Thoracic aorta (tissue), 2 donors: ENCODE measurements at places on chromosomes 6 and 20. TPM values are rescaled to one million over a fixed set of nuclear protein-coding genes. Genes with fewer than 3 reads are reported as not detected.

- no peaks in the 10 kb centered on the region for H3K36me3 ChIP-seq
- H3K27ac ChIP-seq = peak overlapping the region; percentile 66
- peak overlapping the region; percentile 89 for H3K4me3 ChIP-seq
These were observed 26.1 kb downstream of the HLA-F start for GRCh38 chr6:29749308-29749662.

DNA sequence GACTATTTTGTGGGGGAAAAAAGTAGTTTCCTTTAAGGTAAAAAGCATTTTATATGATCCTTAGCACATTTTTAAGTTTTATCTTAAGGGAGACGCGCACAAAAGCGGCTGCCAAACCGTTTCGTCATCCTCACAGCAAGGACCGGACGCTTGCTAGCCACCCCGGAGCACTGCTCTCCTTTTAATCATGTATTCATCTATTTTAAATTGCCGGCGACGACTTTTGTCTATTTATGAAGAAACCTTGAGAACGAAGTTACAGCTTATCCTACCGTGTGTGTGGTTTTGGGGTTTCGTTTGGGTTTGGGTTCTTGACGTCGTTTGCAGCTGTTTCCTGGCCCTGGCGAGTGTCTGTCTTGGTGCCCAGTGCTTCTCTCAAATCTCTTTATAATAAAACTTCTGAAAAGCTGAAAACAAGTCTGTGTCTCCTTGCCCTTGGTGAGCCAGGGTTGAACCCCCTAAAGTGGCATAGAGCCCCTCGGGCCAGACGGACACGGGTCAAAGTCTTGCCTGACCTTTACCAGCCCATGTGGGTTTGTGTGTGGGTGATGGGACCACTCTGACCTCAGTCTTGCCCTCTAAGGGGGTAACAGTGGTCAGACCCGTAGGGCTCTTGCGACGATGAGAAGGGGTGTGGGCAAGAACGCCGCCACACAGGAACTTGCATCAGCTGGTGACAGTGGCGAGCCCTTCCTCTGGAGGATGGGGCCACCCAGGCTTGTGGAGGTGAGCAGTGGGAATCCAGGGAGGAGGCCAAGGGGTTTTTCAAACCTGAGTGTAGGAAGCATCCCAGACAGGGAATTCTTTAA is 117.6 kb downstream of the JPH2 start:
- H3K27me3 ChIP-seq = no peaks in the 10 kb centered on the region
- no peak overlapping the region for H3K27ac ChIP-seq
- H3K4me3 ChIP-seq = no peak overlapping the region
- H3K4me1 ChIP-seq = peaks cover 8% of the 10 kb centered on the region

- no peaks in the 10 kb centered on the region for H3K36me3 ChIP-seq
- H3K27me3 ChIP-seq = no peaks in the 10 kb centered on the region
- no peaks in the 10 kb centered on the region for H3K4me1 ChIP-seq
- no peak overlapping the region for H3K4me3 ChIP-seq
- H3K27ac ChIP-seq = no peak overlapping the region
These were observed 138.1 kb upstream of the SLC24A3 start for GRCh38 chr20:19074356-19074755.

- no peak overlapping the region for H3K4me3 ChIP-seq
- H3K36me3 ChIP-seq = no peaks in the 10 kb centered on the region
- H3K27me3 ChIP-seq = no peaks in the 10 kb centered on the region
- no peaks in the 10 kb centered on the region for H3K4me1 ChIP-seq
- no peak overlapping the region for H3K27ac ChIP-seq
These were observed 182.9 kb downstream of the LY86 start for GRCh38 chr6:6771224-6771945.

DNA sequence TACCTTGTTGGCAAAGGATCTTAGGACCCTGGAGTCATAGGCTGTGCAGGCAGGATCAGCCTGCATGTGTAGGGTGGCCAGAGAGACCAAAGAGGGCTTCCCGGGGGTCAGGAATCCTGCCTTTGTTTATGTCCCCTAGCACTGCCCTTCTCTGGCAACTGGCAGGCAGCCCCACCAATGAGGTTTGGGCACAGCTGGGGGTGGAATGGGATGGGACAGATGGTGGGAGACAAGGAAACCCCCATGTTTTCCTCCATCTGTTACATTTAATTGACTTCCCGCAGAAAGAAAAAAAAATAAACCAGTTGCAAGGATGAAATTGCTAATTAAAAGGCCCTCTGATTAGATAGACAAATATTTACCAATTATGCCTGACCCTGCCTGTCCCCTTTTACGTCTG is 27.6 kb downstream of the CD40 start:
- DNase-seq = no peak
- no peaks in the 10 kb centered on the region for H3K27me3 ChIP-seq
- no peak overlapping the region for H3K4me3 ChIP-seq

- DNase-seq = no peak
- H3K36me3 ChIP-seq = no peaks in the 10 kb centered on the region
- no peaks in the 10 kb centered on the region for H3K4me1 ChIP-seq
- no peak overlapping the region for H3K4me3 ChIP-seq
- no peak overlapping the region for H3K27ac ChIP-seq
- H3K27me3 ChIP-seq = no peaks in the 10 kb centered on the region
These were observed 92.6 kb upstream of the AGPAT4 start for GRCh38 chr6:161366301-161366923.

GRCh38 chr6:14193524-14193923 is 76.0 kb downstream of the CD83 start:
- no peak for DNase-seq
- H3K4me3 ChIP-seq = no peak overlapping the region
- no peaks in the 10 kb centered on the region for H3K4me1 ChIP-seq
- H3K27me3 ChIP-seq = no peaks in the 10 kb centered on the region
- no peak overlapping the region for H3K27ac ChIP-seq
- H3K36me3 ChIP-seq = no peaks in the 10 kb centered on the region

- H3K4me3 ChIP-seq = no peak overlapping the region
- H3K27ac ChIP-seq = no peak overlapping the region
- no peak for DNase-seq
- H3K4me1 ChIP-seq = peaks cover 14% of the 10 kb centered on the region
- H3K27me3 ChIP-seq = no peaks in the 10 kb centered on the region
- no peaks in the 10 kb centered on the region for H3K36me3 ChIP-seq
These were observed 203.3 kb downstream of the BCAS1 start for GRCh38 chr20:53866794-53867740.

GRCh38 chr20:8228315-8228714 is 96.2 kb downstream of the PLCB1 start:
- no peaks in the 10 kb centered on the region for H3K36me3 ChIP-seq
- no peaks in the 10 kb centered on the region for H3K27me3 ChIP-seq
- no peak overlapping the region for H3K4me3 ChIP-seq
- no peak for DNase-seq
- H3K4me1 ChIP-seq = no peaks in the 10 kb centered on the region

DNA sequence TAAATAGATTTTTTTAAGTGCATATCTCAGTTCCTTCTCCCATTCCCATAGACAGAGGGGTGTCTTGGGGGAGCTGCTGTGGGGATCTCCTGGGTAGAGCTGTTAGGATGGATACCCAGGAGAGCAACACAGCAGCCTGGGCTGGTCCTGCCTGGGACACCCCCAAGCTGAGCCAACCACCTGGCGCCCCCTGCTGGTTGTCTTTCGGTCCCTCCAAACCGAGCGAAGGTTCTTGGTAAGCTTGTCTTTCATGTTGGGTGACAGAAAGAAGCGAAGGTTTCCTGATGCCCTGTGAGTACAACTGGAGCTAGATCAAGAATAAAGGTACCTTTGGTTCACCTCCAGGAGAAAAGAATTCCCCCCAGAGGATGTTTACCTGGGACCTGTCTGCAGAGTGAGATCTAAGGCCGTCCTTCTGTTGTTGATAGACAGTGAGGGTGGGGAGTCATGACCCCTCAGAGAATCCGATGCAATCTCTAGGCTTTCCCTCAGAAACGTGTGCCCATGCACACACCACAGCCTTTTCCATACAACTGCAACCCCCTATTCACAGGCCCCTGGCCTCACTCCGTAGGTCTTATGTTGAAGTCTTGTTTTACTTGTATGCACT is 50.8 kb downstream of the SNX9 start:
- no peaks in the 10 kb centered on the region for H3K4me1 ChIP-seq
- H3K27me3 ChIP-seq = no peaks in the 10 kb centered on the region
- no peak overlapping the region for H3K27ac ChIP-seq
- no peak overlapping the region for H3K4me3 ChIP-seq
- no peak for DNase-seq

DNA sequence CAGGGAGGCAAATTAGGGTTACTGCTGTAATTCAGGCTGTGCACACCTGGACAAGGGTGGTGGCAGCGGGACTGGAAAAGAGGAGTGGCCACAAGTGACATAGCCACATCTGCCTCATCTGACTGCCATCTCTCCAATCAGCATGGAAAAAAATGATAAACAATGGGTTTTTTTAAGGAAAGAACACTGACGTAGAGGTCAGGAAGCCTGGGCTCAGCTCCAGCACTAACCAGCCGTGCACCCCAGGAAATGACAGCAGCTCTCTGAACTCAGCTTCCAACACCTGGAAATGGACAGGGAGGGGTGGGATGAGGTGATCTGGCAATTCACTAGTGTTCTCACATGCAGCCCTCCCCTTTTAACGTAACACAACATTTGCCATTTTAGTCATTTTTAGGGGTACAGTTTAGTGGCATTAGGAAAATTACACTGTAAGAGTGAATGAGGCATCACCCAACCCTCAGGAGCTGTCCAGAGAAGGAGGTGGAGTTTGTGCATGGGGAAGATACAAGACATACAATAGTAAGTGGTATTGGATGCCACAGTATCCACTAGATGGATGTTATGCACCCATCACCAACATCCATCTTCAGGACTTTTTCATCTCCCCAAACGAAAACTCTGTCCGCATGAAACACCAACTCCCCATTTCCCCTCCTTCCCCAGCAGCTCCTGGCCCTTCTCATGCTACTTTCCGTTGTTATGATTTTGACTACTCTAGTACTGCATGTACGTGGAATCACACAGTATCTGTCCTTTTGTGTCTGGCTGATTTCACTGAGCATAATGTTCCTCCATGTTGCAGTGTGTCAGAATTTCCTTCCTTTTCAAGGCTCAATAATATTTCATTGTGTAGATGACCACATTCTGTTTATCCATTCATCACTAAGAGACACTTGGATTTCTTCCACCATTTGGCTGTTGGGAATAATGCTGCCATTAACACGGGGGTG is 215.5 kb upstream of the ECI2 start:
- H3K4me3 ChIP-seq = no peak overlapping the region
- H3K36me3 ChIP-seq = no peaks in the 10 kb centered on the region
- peak overlapping the region; percentile 52 for H3K27ac ChIP-seq
- H3K4me1 ChIP-seq = peaks cover 5% of the 10 kb centered on the region
- no peaks in the 10 kb centered on the region for H3K27me3 ChIP-seq

GRCh38 chr6:53567701-53568100 is 22.8 kb upstream of the GCLC start:
- H3K27ac ChIP-seq = no peak overlapping the region
- no peak overlapping the region for H3K4me3 ChIP-seq
- no peaks in the 10 kb centered on the region for H3K4me1 ChIP-seq
- no peak for DNase-seq

- no peak for DNase-seq
- no peak overlapping the region for H3K4me3 ChIP-seq
- no peak overlapping the region for H3K27ac ChIP-seq
- no peaks in the 10 kb centered on the region for H3K27me3 ChIP-seq
These were observed 12.1 kb upstream of the AHCY start for GRCh38 chr20:34315236-34315635.

- no peaks in the 10 kb centered on the region for H3K4me1 ChIP-seq
- no peak overlapping the region for H3K4me3 ChIP-seq
- no peak overlapping the region for H3K27ac ChIP-seq
- no peak for DNase-seq
- H3K36me3 ChIP-seq = no peaks in the 10 kb centered on the region
These were observed 30.2 kb downstream of the SULF2 start for GRCh38 chr20:47754946-47755652.

DNA sequence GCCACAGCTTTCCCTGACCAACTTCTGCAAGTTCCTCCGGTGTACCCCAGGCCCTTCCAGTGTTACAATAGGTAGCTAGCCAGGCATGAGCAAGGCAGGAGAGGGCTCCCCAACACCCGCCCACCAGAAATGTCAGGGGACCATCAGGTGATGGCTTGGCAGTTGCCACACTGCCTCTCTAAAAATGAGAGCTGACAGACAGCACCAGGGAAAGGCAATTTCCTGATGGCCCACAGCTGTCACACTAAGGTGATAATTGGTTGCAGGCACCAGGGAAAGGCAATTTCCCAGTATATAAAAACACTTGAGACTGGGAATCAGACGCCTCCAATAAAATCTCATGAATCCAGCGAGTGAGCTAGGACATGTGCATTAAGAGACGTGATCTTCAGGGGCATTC is 49.9 kb downstream of the PXDC1 start:
- H3K36me3 ChIP-seq = no peaks in the 10 kb centered on the region
- H3K4me3 ChIP-seq = no peak overlapping the region
- no peaks in the 10 kb centered on the region for H3K27me3 ChIP-seq

GRCh38 chr6:55239099-55239498 is 64.8 kb downstream of the HCRTR2 start:
- no peak overlapping the region for H3K4me3 ChIP-seq
- H3K27ac ChIP-seq = no peak overlapping the region
- no peaks in the 10 kb centered on the region for H3K36me3 ChIP-seq
- H3K27me3 ChIP-seq = no peaks in the 10 kb centered on the region
- no peak for DNase-seq

DNA sequence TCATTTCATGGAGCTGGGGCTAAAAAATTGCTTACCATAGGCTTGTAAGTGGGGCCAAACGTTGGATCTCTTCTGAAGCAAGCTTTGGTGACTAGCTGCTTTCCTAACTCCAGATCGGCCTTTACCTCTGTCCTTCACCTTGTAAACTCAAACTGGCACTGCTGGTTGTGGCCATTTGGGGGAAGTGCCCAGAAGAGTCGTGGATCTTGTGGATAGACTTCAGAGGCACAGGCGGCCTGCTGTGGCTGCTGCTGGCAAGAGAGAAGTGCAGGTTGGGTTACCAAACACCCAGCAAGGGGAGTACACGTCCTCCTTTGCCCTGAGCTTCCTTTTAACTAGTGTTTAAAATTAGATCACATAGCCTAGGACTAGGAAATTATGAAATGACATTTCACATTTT is 36.8 kb upstream of the KLHL31 start:
- H3K4me3 ChIP-seq = no peak overlapping the region
- DNase-seq = no peak
- no peak overlapping the region for H3K27ac ChIP-seq
- no peaks in the 10 kb centered on the region for H3K27me3 ChIP-seq

DNA sequence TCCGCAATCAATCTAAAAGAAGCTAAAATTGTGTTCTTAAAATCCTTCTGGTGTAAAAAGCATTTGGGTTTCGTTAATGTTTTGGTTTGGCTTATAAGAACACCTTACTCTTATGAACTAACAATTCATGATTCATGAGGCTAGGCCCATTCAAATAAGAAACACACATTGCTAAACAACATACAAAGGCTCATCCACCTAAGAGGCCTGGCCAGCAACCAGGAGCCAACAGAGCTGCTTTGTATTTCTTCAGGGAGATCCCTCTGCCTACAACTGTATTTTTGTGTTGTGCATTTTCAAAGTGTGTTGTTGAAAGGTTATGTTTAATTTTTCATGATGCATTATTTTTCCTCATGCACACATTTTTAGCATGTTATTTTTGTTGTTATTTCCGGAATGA is 98.6 kb downstream of the PTPRK start:
- peaks cover 41% of the 10 kb centered on the region for H3K4me1 ChIP-seq
- DNase-seq = no peak
- H3K27me3 ChIP-seq = no peaks in the 10 kb centered on the region
- H3K27ac ChIP-seq = no peak overlapping the region

Gene COL20A1
- not detected for total RNA-seq

Gene HLA-DQA2
- total RNA-seq = 1.4 TPM

Gene SAMD3
- total RNA-seq = 1.2 TPM

Gene MEP1A
- not detected for total RNA-seq

Gene C6orf15
- total RNA-seq = not detected

Gene PPP1R16B
- total RNA-seq = 8.9 TPM

Gene DACT2
- 0.28 TPM for total RNA-seq

Gene APCDD1L
- 9.2 TPM for total RNA-seq

Gene OR2H2
- not detected for total RNA-seq

Gene CAPN11
- total RNA-seq = not detected
